Subcutaneous adipose tissue (tissue), 4 donors: ENCODE measurements at places on chromosomes 12 and 14. TPM values are rescaled to one million over a fixed set of nuclear protein-coding genes. Genes with fewer than 3 reads are reported as not detected.

The MYRFL gene
- total RNA-seq, result 0.17 TPM

The C12orf60 gene
- 1.3 TPM for total RNA-seq

The CFAP251 gene
- 18.5 TPM for total RNA-seq

The TAS2R50 gene
- total RNA-seq, result 3.6 TPM

The NUP37 gene
- 18.9 TPM for total RNA-seq

The GLIPR1L1 gene
- total RNA-seq, result not detected

The METTL25 gene
- 9.6 TPM for total RNA-seq

The SRGAP1 gene
- 25.0 TPM for total RNA-seq

The PMEL gene
- total RNA-seq, result 1.1 TPM

The ANKRD9 gene
- total RNA-seq, result 26.8 TPM

The KRT84 gene
- not detected for total RNA-seq

The SRRM4 gene
- not detected for total RNA-seq

The POTEM gene
- not detected for total RNA-seq

The ALDH6A1 gene
- 102 TPM for total RNA-seq

The MTRFR gene
- 10.2 TPM for total RNA-seq

The PNMA1 gene
- total RNA-seq, result 24.0 TPM

The DIO2 gene
- 0.49 TPM for total RNA-seq

The ENDOU gene
- total RNA-seq, result 3.2 TPM

The GPR84 gene
- total RNA-seq, result 0.51 TPM

The KRT76 gene
- total RNA-seq, result not detected

The TTLL5 gene
- total RNA-seq, result 15.7 TPM

The DNAH10 gene
- total RNA-seq, result 0.16 TPM

The RAD9B gene
- total RNA-seq, result not detected

The ARPC3 gene
- 363 TPM for total RNA-seq

The DDX47 gene
- total RNA-seq, result 36.2 TPM

The KRT78 gene
- not detected for total RNA-seq

The CARMIL3 gene
- not detected for total RNA-seq

The SYNE3 gene
- total RNA-seq, result 82.8 TPM

The JPH4 gene
- 2.0 TPM for total RNA-seq

The TAS2R46 gene
- total RNA-seq, result 4.5 TPM

The SPTB gene
- 7.5 TPM for total RNA-seq

The CLEC4C gene
- total RNA-seq, result not detected

The NGB gene
- total RNA-seq, result not detected

The ARHGAP9 gene
- 25.8 TPM for total RNA-seq

The FMNL3 gene
- 8.2 TPM for total RNA-seq

The SERPINA1 gene
- total RNA-seq, result 4.1 TPM
